ENCODE measurements at places on chromosomes 12 and 14. TPM values are rescaled to one million over a fixed set of nuclear protein-coding genes. Genes with fewer than 3 reads are reported as not detected.

The OASL gene
- 4.5 TPM for polyA plus RNA-seq

The TMEM119 gene
- polyA plus RNA-seq = not detected

The FGF6 gene
- not detected for polyA plus RNA-seq

The CACNA2D4 gene
- polyA plus RNA-seq = 0.03 TPM

The TAMALIN gene
- polyA plus RNA-seq = 0.56 TPM

The BHLHE41 gene
- polyA plus RNA-seq = 6.0 TPM

The SLC38A2 gene
- 213 TPM for polyA plus RNA-seq

The PZP gene
- polyA plus RNA-seq = not detected

The KCNA1 gene
- polyA plus RNA-seq = not detected

The KRT4 gene
- 1.9 TPM for polyA plus RNA-seq

DNA sequence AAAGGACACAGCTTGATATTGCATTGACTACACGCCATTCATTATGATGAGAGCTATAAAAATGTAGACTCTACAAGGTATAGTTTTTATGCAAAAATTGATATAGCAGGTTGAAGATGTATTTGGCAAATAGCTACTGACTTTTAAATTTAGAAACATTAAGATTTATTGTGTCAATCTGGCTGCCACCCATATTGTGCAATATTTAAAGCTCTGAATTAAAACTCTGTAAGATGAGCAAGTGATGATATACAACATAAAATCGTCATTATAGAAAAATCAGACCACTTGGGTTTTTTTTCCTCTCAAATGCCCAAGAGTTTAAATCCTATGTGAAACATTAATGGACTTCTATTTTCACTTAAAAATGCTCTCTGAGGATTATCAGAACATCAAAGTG is 36.8 kb upstream of the E2F7 start:
- peak overlapping the region; percentile 36 for H3K27ac ChIP-seq
- no peaks in the 10 kb centered on the region for H3K36me3 ChIP-seq
- no peak overlapping the region for H3K4me3 ChIP-seq
- no peak for DNase-seq

DNA sequence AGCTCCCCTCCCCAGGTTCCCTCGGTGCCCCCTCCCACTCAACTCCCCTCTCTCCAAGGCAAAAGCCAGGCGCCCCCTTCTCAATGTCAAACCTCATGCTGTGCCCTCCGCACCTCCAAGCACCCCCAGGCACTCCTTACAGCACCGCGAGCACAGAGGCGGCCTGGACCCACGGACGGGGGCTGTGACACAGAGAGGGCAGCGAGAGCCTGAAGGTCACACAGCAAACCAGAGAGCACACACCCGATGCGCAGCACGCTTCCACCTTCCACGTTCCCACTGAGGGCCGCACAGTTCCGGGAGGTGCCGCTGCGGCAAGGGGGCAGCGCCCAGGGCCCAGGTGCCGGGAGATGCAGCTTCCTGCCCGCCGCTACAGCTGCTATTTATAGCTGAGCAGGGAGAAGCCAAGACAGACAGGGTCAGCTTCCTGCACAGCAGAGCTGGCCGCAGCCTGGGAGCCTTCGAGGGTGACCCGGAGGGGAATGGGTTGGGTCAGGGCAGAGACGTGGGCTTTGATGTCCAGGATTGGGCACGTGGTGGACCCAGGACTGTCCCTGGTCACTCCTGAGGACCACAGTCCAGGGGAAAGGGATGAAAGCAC is 12.9 kb downstream of the NCOR2 start:
- no peaks in the 10 kb centered on the region for H3K27me3 ChIP-seq
- H3K4me1 ChIP-seq = peaks cover 37% of the 10 kb centered on the region
- no peak overlapping the region for H3K4me3 ChIP-seq
- H3K27ac ChIP-seq = no peak overlapping the region

DNA sequence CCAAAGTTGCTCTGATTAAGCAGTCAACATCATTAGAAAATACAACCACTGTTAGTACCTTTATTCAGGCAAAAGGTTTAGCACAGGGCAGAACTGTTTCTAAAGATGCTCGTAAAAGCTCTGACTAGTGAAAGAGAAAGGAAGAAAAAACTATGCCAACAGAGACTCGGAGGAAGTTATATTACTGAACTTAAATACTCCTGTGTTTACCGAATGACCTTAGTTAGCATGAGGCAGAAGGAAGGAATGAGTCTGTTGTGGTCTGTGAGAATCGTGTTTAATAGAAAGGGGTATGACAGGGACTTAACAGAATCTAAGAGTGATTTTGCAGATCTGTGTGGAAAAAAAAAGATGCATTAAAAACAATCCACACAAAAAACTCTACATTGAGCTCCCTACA is 84.1 kb upstream of the OVCH1 start:
- no peaks in the 10 kb centered on the region for H3K27me3 ChIP-seq
- H3K27ac ChIP-seq = no peak overlapping the region
- H3K36me3 ChIP-seq = no peaks in the 10 kb centered on the region
- no peak overlapping the region for H3K4me3 ChIP-seq

GRCh38 chr14:82075566-82075965 is 541.9 kb upstream of the SEL1L start:
- no peak for DNase-seq
- H3K4me1 ChIP-seq = no peaks in the 10 kb centered on the region
- H3K4me3 ChIP-seq = no peak overlapping the region
- no peaks in the 10 kb centered on the region for H3K27me3 ChIP-seq
- H3K36me3 ChIP-seq = no peaks in the 10 kb centered on the region

- H3K36me3 ChIP-seq = peaks cover 10% of the 10 kb centered on the region
- DNase-seq = no peak
- peak within 1 kb of the TSS; percentile 89 for H3K27ac ChIP-seq
- H3K4me3 ChIP-seq = peak within 1 kb of the TSS; percentile 82
- no peaks in the 10 kb centered on the region for H3K27me3 ChIP-seq
Measured at GRCh38 chr14:75126679-75127473, at the start of gene NEK9. Gene NEK9 (minus strand): TSS chr14:75127048. CDS start chr14:75126921, 127 bp downstream.

- H3K4me1 ChIP-seq = peaks cover 10% of the 10 kb centered on the region
- no peak overlapping the region for H3K27ac ChIP-seq
- H3K27me3 ChIP-seq = no peaks in the 10 kb centered on the region
- no peak for DNase-seq
Measured at GRCh38 chr14:22549981-22550673, 38.9 kb downstream of the DAD1 start.

- H3K4me1 ChIP-seq = peaks cover 15% of the 10 kb centered on the region
- H3K36me3 ChIP-seq = no peaks in the 10 kb centered on the region
Measured at GRCh38 chr14:95496111-95496681, 20.3 kb downstream of the SYNE3 start.

- H3K27me3 ChIP-seq = peaks cover 26% of the 10 kb centered on the region
- DNase-seq = no peak
- no peak overlapping the region for H3K27ac ChIP-seq
- H3K36me3 ChIP-seq = no peaks in the 10 kb centered on the region
- peaks cover 9% of the 10 kb centered on the region for H3K4me1 ChIP-seq
Measured at GRCh38 chr14:99382781-99383471, 97.7 kb downstream of the SETD3 start.

- H3K27me3 ChIP-seq = no peaks in the 10 kb centered on the region
- H3K36me3 ChIP-seq = no peaks in the 10 kb centered on the region
- peaks cover 29% of the 10 kb centered on the region for H3K4me1 ChIP-seq
- peak overlapping the region; percentile 31 for H3K27ac ChIP-seq
- H3K4me3 ChIP-seq = no peak overlapping the region
Measured at GRCh38 chr12:11718768-11719253, 69.3 kb downstream of the ETV6 start.

DNA sequence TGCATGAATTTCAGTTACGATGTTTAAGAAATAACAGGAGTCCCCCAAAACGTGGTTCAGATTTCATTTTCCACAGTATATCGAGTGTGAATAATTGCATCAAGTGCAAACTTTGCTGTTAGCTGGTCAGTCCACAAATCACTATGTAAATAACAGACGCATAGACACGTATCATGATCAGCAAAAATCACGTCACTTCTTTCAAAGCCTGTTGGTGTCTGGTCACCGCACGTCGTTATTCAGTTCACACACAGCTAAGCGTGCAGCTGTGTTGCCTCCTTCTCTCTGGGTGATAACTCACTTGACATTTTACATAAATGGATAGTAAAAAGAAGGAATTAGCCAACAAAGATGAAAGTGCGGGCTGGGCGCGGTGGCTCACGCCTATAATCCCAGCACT is 126.8 kb upstream of the MED13L start:
- H3K36me3 ChIP-seq = no peaks in the 10 kb centered on the region
- H3K4me1 ChIP-seq = peaks cover 29% of the 10 kb centered on the region
- no peak overlapping the region for H3K27ac ChIP-seq

DNA sequence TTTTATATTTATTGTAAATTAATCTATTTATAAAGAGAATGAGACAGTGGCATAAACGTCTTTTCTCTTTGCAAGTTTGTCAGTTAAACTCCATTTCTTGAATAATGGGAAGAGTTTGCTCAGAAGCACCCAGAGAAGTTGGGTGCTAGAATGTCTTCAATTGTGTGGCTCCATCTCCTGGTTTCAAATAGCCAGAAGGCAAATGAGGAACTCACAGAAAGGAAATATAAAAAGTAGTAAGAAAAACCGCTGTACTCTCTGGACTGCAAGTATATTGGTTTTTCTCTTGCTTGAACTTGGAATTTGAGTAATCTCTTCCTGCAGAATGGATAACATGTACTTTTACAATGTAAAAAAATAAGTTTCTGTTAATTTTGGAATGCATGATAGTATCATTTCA is 217.5 kb downstream of the DPY19L2 start:
- no peaks in the 10 kb centered on the region for H3K4me1 ChIP-seq
- H3K27me3 ChIP-seq = no peaks in the 10 kb centered on the region
- H3K27ac ChIP-seq = no peak overlapping the region
- DNase-seq = no peak
- H3K36me3 ChIP-seq = no peaks in the 10 kb centered on the region

GRCh38 chr12:24088751-24089509 is 139.5 kb upstream of the SOX5 start:
- no peaks in the 10 kb centered on the region for H3K36me3 ChIP-seq
- no peak for DNase-seq
- H3K4me1 ChIP-seq = no peaks in the 10 kb centered on the region
- no peaks in the 10 kb centered on the region for H3K27me3 ChIP-seq
- no peak overlapping the region for H3K4me3 ChIP-seq
